ENCODE measurements at places on chromosomes 11 and 22.

- DNase-seq: no peak
Observed at GRCh38 chr11:77440678-77441077, 33.2 kb downstream of the PAK1 start.

DNA sequence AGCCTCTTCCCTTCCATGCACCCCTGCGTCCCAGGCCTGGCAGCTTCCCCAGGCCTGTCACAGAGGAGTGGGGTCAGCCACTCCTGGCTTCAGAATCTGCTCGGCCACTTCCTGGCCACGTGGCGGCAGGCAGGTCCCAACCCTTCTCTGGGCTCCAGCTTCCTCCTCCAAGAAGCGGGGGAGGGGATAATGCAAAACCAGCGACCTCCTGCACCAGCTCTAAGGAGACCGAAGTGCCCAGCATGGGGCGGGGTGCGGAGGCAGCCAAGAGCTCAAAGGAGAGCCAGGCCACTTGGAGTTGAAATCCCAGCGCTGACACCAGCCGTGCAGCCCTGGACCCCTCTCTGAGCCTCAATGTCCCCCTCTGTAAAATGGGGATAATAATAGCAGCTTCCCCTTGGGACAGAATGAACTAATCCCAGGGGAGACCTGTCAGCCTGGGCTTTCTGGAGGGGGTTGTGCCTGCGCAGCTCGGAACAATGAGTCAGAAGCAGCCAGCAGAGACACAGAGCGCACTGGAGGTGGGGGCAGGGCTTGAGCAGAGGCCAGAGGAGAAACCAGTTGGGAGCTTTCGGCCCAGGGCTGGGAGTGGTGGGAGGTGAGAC lies 22.8 kb upstream of the PICK1 start:
- DNase-seq: peak; percentile 92

DNA sequence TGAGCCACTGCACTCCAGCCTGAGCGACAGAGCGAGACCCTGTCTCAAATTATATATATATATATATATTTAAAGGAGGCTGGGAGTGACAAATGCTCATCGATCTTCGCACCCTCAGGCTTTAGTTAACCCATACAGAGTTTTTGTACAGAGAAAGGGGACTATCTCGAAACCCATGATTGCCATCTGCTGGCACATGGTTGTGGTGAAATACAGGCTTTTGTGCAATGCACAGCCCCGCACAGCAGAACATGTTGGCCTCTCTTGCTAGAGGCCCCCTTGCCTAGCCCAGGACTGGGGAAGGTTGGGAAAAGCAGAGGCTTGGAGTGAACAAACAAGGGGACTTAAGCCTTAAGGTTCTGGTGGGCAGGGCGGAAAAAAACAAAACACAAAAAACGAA lies 3.6 kb downstream of the MYBPC3 start:
- peak; percentile 15 for DNase-seq

DNA sequence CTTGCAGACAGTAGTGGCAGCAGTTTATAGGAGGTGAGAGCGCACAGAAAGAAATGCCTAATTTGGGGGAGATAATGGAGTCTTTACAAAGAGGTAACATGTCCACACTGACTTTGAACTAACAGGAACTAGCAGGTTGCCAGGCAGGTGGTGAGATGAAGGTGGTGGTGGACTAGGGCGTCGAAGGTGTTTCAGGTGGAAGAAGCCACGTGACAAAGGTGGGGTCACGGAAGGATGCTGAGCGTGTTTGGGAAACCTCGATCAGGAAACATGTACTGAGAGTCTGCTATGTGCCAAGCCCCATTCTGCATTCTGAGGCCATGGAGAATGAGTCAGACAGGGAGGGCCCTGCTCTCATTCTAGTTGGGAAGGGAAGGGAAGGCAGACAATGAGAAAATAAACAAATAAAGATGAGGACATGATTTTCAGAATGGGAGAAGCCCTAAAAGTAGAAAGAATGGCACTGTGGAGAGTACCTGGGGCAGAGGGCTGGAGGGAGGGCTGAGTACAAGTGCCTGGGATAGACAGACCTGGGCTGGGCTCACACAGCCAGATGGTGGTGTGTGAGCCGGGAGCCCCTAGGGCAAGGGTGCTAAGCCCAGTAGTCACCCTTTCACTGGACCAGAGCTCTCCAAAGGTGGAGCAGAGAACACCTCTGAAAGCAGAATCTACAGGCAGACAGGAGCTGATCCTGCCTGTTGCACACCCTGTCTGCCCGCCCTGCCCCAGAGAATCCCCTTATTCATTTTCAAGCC lies 16.2 kb upstream of the NNMT start:
- DNase-seq: peak; percentile 60

DNA sequence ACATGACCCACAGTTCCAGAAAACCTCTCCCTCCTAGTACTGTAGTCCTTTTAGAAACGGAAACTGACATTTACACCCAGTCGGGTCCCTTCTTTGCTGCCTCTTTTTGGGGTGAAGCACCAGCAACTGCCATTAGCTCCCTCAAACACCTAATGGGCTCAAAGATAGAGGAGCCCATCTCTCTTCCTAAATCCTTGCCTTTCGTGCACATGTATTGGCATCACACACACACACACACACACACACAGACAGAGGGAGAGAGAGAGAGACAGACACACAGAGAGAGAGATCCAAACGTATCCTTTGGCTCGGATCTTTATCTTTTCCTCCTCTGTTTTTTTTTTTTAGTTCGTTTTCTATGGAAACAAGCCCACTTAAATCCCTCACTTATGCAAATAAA lies 716 bp downstream of the GRM5 start:
- no peak for DNase-seq

DNA sequence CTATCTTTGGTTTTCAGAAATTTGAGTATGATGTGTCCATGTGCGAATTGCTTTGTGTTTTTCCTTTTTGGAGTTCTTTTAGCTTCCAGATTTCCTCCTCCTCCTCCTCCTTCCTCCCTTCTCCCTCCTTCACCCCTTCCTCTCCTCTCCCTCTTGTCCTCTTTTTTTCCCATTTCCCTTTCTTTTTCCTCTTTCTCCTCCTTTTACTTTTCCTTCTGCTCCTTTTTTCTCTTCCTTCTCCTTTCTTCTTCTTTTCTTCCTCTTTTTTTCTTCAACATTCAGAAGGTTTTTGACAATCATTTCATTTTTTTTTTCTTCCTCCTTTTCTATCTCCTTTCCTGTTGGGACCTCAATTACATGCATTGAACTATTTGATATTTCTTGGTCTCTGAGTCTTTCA lies 104.9 kb downstream of the TMEM135 start:
- no peak for DNase-seq
